Foreskin melanocyte (primary cell): ENCODE measurements at places on chromosomes 3 and 15.

- no peak for DNase-seq
Measured at GRCh38 chr15:73904026-73904815, 22.0 kb upstream of the LOXL1 start.

GRCh38 chr3:71035314-71035713 is 548.2 kb downstream of the FOXP1 start:
- peak; percentile 14 for DNase-seq

GRCh38 chr3:196842567-196843434 is 24.9 kb upstream of the SENP5 start:
- peak; percentile 82 for DNase-seq

GRCh38 chr3:129308636-129309035 is 30.0 kb downstream of the HMCES start:
- no peak for DNase-seq

- no peak for DNase-seq
Measured at GRCh38 chr3:131047582-131047981, 20.9 kb downstream of the NEK11 start.

DNA sequence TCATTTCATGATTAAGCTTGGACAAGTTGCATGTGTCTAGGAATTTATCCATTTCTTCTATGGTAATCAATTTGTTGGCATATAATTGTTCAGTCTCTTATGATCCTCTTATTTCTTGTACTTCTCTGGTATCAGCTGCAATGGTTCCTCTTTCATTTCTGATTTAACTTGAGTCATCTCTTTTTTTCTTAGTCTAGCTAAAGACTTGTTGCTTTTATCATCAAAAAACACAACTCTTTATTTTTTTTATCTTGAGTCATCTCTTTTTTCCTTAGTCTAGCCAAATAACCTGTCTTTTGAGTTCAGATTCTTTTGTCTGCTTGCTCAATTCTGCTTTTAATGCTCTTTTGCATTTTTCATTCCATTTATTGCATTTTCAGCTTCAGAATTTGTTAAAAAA is 37.3 kb downstream of the UBE3A start:
- no peak for DNase-seq

DNA sequence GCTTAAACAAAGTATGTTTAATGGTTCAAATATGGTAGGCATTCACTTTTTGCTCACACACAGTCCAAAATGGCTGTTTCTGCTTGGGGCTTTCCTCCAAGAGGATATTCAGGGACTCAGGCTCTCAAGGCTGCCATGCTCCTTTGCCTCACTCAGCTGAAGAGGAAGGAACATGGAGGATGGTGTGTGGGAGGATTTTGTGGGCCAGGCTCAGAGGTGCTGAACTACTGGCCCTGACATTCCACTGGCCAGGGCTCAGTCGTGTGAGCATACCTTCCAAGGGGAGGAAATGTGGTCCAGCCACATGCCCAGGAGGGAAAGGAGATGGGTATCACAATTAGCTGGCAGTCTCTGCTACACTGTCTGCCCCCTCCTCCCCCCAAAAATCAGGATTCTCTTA is 8.7 kb downstream of the PXYLP1 start:
- DNase-seq: no peak

GRCh38 chr15:40769274-40770146 is at the start of gene C15orf62:
Gene C15orf62, plus strand, starts transcription at chr15:40769980. Its CDS starts 516 bp downstream, at chr15:40770496.
- no peak for DNase-seq
